KBM-7 (cell line): ENCODE measurements at places on chromosomes 4 and X.

GRCh38 chr4:147233-147632 lies 22.9 kb downstream of the ZNF718 start:
- DNase-seq: no peak

- peak; percentile 54 for DNase-seq
Observed at GRCh38 chr4:56086073-56086541, 137.4 kb downstream of the CEP135 start.

- no peak for DNase-seq
Observed at GRCh38 chr4:154088741-154089140, 299.9 kb upstream of the SFRP2 start.

DNA sequence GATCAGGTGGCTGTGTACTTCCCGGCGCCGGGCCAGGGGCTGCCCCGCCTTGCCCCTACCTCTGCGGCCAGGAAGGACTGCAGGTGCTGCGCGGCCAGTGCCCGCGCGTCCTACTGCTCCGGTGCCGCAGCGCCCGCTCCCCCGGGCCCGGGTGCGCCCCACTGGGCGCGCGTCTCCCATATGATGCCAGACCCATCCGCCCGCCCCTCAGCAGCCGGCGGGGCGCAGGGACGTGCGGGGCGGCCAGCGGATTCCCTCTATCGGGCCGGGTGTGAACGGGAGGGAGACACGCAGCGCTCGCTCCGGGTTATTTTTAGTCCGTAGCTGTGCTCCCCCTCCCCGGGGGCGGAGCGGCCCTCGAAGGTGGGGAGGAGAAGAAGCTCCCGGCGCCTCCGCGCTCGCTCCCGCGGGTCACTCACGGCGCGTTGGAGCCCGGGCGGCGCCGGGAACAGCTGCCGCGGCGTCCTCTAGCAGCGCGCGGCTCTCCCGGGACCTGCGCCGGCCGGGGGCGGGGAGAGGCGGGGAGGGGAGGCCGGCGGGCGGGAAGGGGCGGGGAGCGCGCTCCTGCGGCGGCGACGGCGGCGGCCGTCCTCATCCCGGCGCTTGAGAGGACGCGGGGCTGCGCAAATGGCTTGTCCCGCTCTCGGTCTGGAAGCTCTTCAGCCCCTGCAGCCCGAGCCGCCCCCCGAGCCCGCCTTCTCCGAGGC lies 103.6 kb downstream of the UCHL1 start:
- DNase-seq: peak; percentile 27

GRCh38 chrX:37871626-37872302 lies 24.4 kb upstream of the DYNLT3 start:
- no peak for DNase-seq

- no peak for DNase-seq
Observed at GRCh38 chr4:155114790-155115189, 93.6 kb upstream of the NPY2R start.

DNA sequence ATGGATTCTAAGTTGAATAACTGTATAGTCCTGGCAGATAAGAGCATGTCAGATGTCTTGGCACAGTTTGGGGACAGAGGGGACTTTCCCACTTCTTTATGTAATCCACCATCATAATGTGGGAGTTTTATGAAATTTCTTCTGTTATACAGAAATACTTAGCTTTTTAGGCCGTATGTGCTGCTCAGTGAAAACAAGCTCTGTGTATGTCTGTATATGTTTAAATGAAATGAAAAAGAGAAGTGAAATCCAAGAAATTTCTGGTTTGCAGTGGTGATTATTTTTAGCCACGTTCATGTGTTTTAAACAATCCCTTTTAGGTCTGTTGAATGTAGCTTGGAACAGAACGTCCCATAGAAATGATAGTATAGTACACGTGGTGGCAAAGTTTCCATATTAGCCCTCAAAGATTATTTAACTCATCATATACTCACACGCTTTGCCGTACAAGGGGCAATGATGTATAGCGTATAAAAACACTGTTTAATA lies 41.0 kb downstream of the GAB1 start:
- DNase-seq: no peak

DNA sequence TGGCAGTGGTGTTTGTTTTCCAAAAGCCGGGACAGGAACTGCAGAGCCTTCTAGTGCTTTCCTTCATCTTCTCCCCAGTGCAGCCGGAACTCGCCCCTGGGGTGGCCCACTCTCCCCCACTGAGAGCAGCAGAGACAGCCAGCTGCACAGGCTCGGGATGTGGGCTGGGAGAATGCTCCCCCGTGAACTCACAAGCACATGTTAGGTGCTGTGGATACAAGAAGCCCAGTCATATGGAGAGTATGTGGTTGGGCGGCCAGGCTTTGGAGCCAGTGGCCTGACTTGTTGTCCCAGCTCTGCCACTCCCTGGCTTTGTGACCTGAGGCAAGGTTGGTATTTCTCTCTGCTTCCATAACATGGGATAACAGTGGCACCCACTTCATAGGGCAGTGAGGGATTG lies 9.4 kb upstream of the KIAA0232 start:
- DNase-seq: no peak

GRCh38 chr4:112279882-112280315 lies 5.8 kb downstream of the TIFA start:
- DNase-seq: no peak

- no peak for DNase-seq
Observed at GRCh38 chrX:42047886-42048285, 124.5 kb upstream of the CASK start.

DNA sequence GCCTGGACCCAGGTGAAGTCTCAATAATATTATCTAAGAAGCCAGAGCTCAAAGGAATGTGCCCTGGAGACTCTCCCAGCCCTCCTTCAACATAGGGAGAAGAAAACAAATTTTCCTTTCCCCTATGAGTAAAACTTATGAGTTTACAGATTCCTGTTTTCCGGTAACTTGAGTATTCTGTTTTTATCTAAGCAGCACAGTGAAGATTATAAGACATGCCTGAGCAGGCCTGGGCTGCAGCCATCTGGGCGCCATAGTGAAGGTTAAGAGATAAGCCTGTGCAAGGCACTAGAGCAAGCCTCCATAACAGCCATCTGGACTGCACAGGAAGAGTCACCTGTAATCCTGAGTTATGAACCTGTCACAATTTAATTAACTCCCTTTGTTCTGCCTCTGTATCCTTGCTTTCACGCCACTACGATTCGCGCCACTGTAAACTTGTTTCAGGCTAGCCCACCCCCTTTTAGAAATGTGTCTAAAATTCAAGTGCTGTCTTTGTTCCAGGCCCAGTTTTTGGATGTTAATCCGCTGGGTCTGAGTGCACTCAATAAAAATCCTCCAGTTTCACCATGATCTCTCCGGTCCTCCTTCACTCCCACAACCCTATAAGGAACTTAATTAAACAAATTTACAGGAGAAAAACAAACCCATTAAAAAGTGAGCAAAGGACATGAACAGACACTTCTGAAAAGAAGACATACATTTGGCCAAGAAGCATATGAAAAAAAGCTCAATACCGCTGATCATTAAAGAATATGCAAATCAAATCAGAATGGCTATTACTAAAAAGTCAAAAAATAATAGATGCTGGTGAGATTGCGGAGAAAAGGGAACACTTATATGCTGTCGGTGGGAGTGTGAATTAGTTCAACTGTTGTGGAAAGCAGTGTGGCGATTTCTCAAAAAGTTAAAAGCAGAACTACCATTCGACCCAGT lies 189.5 kb downstream of the APBB2 start:
- peak; percentile 40 for DNase-seq

DNA sequence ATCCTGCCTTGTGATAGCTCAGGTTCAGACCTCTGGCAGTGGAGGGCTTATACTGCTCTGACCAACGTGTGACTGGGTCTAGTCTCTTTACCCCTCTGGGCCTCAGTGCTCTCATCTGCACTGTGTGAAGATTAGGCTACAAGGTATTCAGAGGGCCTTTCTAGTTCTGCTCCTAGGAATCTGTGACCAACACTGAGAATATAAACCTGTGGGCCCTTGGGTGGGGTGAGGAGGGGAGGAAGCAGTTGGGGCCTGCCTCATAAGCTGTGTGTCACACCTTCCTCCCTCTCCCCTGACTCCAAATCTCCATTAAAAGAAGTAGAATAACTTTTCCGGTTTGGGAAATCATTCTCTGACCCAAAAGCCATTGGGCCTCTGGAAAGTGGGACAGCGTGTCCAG lies 66.3 kb upstream of the MSN start:
- no peak for DNase-seq

- DNase-seq: peak; percentile 14
Observed at GRCh38 chrX:7146020-7146702, 1.4 kb upstream of the STS start.

- DNase-seq: no peak
Observed at GRCh38 chr4:181952478-181952877, 290.7 kb upstream of the TENM3 start.

- no peak for DNase-seq
Observed at GRCh38 chr4:118335324-118335723, 17.5 kb downstream of the PRSS12 start.
